ENCODE measurements at places on chromosomes 2 and 18.

- DNase-seq = no peak
These were observed 50.8 kb downstream of the KCNIP3 start for GRCh38 chr2:95347681-95348608.

DNA sequence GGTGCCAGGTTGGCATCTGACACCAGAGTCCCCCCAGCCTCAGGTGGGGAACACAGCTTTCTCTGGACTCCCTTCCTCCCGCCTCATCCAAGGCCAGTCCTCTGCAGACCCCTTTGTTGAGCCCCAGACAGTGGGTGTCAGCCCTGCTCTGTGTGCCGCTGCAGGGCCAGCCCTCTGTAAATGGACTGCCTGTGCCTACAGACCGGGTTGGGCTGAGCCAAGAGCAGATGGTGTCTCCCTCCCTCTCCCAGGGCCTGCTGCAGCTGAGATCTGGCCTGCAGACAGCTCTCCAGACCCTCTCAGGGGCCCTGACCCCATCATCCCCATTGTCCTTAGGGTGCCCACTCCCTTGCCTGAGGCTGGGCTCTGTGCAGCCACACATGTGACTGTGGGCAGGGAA, 160.8 kb downstream of the KLHL29 start:
- no peak for DNase-seq

- DNase-seq = no peak
These were observed 658.8 kb upstream of the ID2 start for GRCh38 chr2:8022908-8023640.

DNA sequence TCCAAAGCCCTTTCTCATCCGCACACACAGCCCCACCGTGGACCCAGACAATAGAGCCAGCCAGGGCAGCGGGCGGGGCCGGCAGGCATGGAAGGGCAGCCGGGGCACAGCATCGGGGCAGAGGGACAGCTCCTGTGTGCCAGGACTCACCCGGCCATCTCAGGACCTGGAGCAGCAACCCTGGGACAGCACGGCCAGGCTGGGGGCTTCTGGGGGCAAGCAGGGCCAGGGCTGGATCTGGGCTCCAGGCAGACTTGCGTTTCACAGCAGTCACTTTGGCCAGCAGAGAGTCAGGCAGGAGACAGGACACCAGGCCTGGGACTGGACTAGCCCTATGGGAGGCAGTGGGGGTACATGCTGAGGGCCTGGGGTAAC, 15.5 kb downstream of the ANO7 start:
- DNase-seq = no peak

DNA sequence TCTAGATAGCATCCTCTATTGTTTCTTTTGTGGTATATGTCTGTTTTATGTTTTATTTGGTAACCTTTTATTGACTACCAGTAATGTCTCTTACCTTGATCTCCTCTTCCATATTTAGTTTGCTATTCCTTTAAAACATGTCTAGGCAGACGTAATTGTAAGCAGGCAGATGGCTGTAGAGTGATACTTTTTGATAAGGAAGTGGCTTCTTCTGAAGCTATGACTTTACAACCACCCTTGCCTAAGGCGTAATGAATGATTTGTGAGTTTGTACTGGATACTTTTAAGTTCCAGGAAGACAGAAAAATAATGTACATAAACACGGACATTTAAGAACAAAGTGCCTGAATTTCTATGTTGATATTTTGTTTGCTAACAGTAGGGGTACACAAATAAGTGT, 85.6 kb downstream of the ZNF804A start:
- no peak for DNase-seq

GRCh38 chr2:175009917-175010621, 4.9 kb upstream of the CHN1 start:
- no peak for DNase-seq

GRCh38 chr2:23777826-23778225, 149.1 kb downstream of the ATAD2B start:
- no peak for DNase-seq

All from right forelimb (tissue), 1 donor.